ENCODE measurements at places on chromosomes 2 and 18.

DNA sequence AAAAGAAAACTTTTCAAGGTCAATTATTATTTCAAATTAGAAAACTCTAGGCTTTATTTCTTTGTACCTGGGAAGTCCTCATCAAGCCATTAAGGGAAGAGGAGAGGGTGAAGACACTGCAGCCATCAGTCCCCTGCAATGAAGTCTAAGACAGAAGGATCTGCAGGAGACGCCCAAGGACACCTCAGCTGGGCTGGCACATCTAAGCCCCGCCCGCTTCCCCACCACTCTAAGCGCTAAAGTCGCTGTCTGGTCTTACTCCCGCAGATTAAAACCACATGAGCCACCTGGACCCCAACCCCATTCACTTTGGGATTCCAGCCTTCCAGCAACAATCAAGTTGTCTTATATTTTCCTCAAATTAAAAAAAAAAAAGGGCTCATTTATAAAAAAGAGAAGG lies 104.4 kb downstream of the AFF3 start:
- no peak for DNase-seq

- no peak for DNase-seq
Measured at GRCh38 chr18:79552140-79552631, 127.4 kb upstream of the CTDP1 start.

DNA sequence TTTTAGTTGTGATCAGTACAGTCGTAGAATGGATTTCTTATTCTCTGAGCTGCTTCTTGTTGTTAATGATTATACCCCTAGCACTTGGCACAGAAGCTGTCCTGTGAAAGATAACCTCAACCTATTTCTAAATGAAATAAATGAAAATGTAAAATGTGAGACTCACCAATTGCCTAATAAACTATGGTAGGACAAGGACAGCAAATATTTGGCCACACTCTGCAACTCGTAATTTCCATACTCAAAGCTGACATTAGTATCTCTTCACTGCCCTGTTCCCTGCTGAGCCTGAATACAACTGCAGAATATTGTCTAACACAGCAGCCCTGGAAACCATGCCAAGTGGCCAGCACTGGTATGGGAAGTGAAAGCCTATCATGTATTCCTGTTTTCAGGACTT lies 34.5 kb downstream of the TMEM182 start:
- peak; percentile 49 for DNase-seq

GRCh38 chr2:19048593-19049266 lies 309.7 kb downstream of the OSR1 start:
- peak; percentile 33 for DNase-seq

GRCh38 chr2:166651080-166651675 lies 157.1 kb upstream of the SCN7A start:
- DNase-seq = no peak
